ENCODE measurements at places on chromosomes 16 and 17. TPM values are rescaled to one million over a fixed set of nuclear protein-coding genes. Genes with fewer than 3 reads are reported as not detected.

Gene TBC1D3C
- not detected for polyA plus RNA-seq

DNA sequence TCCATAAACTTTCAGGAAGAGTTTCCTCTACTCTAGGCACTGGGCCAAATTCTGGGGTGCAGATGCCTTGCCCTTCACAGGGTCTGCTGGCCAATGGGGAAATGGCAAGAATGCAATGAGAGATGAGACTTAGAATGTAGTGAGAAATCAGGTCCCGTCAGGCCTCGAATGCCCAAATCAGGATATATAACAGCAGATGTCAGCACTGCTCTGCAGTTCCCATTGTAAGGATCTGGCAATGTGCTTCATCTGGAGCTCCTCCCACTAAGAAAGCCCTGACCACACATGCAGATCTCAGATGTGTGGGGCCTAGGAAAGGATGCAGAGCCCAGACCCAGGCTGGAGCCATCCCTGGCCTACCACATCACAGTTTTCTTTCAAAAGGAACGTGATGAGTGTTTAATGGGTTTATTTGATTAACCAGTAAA, 13.9 kb upstream of the LPCAT2 start:
- DNase-seq = peak; percentile 64

DNA sequence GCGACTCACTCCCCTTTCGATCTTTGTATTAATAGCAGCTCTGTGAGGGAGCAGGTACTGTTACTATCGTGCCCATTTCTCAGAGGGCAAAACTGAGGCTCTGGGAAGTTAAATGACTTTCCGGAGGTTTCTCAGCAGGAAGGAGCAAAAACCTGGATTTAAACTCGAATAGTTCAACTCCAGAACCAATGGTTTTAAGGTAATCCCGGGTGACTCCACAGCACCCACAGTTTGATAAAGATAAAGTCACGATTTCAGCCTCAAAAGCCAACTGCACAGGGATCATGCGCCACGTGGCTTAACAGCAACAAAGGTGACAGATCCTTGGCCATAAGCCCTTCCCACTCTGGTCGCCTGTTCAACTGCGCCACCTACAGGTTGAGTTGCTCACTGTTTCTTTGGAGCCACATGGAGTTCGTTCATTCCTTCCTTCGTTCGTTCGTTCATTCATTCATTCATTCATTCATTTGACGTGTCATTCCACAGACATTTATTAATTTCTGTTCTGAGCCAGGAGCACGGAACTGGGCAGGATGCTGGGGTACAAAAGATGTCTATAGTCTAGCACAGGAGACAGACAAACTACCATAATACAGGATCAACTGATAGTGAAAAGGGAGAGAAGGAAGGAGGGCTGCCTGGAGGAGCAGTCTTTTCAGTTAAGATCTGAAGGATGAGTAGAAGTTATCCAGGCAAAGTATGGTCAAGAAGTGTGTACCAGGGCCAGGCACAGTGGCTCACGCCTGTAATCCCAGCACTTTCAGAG, 134.8 kb downstream of the HS3ST2 start:
- DNase-seq = peak; percentile 67

Gene KCNH6
- polyA plus RNA-seq = 2.5 TPM

GRCh38 chr17:40550608-40551007, 14.7 kb downstream of the CCR7 start:
- DNase-seq = no peak

DNA sequence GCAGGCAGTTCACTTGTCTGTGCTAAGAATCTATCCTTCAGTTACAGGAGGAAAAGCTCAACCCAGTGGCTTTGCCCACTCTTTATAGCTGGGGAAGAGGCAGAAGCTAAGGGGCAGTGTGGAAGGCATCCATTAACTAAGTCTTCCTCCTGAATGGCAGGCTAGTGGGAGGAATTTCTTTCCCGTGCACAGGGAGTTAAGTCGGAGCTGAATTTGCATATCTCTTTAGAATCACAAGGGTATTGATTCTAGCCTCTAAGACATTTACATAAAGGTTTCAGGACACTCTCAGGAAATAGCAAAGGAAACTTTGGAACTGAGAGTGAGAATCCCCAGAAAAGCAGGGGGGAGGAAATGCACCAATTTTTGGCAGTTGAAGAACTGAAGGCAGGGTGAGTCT, 245.6 kb downstream of the CA10 start:
- DNase-seq = no peak

Gene MFAP4
- polyA plus RNA-seq = 259 TPM

Gene ITGAE
- polyA plus RNA-seq = 46.5 TPM

Gene TMEM238L
- polyA plus RNA-seq = 4.6 TPM

DNA sequence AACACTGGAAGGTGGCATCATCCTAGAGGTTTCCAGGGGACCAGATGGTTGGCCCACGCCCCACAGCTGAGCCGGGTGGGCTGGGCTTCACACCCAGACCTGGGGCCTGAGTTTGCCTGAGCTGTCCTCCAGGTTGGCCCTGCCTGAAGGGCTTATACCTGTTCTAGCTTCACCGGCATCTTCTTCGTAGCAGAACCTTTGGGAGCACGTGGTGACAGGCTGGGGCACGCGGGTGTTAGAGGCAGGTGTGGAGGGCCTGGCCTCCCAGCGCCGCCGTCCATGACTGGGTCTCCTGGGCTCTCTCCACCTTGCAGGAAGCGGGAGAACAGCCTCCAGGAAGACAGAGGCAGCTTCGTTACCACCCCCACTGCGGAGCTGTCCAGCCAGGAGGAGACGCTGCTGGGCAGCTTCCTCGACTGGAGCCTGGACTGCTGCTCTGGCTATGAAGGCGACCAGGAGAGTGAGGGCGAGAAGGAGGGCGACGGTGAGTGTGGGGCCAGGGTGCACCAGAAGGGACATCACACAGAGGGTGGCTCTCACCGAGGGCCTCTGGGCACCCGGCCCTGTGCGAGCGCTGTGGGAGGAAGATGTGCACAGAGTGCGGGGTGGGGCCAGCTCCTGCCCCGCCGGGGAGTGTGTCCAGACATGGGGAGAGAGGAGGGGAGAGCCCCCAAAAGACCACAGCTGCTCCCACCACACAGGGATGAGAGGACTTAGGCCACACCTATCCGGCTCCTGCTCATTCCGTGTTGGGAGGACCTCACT, 4.6 kb upstream of the TEDC2 start:
- no peak for DNase-seq

Gene PPY
- 0.19 TPM for polyA plus RNA-seq
